SIG-M5 (cell line): ENCODE measurements at places on chromosomes 5 and 9.

GRCh38 chr5:67063055-67063454 is 133.5 kb downstream of the CD180 start:
- DNase-seq: no peak

DNA sequence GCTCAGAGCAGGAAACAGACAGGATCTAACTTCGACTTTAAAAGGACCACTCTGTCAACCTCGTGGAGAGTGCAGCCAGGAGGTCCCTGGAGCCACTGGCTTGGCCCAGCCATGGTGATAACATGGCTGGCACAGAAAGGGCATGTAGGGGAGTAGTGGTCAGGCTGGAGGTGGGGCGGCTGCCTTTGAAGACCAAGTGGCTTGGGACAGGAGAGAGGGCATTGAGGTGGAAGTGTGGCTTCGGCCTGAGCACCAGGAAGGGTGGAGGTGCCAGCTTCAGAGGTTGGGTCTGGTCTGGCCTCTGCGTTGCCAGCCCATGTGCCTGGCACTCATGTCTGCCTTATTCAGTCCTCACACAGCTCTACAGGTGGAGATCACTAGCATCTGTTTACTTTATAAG is 270.0 kb downstream of the NSG2 start:
- no peak for DNase-seq

DNA sequence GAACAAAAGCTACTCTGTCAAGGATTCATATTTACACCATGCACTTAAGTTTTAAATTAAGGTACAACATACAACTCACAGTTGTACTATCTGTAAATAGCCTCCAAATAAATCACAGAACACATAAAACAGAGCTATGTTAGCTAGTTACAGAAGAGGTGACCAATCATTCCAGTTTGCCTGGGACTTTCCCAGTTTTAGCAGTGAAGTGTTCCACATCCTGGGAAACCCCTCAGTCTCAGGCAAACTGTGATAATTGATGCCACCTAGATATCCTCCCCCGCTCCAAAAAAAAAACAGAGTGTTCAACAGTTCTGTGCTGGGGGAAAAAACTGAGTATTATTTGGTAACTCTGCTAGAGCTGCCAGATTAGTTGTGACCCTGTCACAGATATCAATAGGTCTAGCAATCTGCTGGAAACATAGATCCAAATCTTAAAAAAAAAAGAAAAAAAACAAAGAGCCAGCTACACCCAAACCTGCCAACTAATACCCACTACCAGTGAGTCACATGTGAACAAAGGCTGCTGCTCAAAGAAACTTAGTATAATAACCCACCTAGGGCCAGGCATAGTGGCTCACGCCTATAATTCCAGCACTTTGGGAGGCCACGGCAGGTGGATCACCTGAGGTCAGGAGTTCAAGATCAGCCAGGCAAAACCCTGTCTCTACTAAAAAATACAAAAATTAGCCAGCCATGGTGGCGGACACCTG is 5.7 kb downstream of the TBCA start:
- DNase-seq: no peak

DNA sequence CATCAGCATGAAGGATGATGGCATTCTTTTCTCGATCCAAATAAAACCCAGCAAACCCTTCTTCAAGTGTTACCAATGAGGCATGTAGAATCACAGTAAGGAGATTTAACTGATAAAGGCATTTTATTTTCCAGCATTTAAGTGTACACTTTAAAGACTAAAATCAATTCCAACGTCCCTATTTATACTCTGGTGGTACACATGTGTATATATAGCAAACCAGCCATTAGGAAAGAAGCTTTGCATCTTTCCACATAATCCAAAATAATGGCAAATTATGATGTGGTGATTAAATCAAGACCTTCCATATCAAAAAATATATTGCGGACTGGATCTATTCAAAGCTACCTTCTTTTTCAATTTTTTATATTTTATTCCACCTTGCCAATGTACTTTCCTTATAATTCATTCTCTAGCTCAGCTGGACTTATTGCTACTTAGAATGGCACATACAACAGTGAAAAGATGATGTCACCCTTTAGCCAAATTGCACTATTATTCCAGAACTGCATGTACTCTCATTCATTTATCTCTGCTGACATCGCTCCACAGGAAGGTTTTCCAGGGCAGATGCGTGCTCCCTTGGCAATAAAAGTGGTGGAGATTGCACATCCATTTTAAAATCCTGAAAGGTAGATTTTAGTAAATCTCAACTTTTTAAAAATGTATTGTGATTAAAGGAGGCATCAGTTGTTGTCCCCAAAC is 63.3 kb upstream of the SLC30A5 start:
- DNase-seq: no peak

DNA sequence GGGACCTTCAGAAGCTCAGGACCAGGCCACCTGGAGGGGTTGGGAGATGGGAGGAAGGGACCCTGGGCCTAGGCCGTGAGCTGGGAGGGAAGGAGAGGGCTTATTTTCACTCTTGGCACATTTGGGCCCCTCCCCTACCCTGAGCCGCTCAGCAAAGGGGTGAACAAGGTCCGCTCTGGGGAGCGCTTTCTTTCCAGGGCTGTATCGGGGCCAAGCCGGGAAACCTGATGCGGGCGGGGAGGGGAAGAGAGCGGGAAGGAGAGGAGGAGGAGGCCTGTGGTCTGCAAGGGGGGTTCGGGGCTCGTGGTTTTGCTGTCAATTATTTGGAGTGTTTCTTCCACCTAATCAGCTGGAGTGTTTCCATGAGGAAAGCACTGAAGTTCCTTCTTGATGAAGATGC is 62.7 kb upstream of the RXRA start:
- no peak for DNase-seq

DNA sequence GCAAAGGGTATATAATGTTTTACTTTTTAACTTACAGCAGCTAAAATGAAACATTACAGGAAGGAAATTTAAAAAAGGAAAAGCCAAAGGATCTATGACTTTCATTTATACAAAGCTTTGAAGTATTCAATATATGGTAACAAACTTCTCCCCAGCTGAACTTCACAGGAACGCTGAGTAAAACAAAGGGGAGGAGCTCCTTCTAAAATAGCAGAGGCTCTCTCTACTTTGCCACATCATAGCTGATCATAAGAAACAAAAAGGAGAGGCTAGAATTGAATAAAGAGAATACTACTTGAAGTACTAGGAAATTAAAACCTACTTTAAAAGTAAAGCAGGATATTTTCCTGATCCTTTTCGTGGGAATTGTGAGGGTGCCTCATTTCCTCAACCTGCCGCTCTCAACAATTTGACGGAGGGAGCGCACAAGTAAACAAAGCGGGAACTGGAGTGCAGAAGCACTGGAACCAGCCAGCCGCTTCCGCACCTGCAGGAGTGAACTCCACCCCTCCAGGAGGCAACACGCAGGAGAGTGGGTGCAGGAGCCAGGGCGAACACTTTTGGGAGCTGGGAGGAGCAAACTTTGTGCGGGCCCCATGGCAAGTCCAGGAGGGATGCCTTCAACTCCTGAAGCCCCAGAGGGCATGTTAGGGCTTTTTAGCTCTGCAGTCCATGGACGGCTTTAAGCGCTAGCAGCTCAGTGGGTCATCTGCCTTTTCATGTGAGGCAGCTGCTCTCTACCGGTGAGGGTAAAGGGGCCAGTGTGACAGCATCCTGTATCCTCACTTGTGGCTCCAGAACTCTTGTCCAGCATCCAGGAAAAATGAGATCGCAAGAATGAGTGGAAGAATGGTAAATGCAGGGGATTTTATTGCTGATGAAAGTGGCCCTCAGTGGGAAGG is 757.4 kb downstream of the PTPRD start:
- DNase-seq: no peak

GRCh38 chr5:110441035-110441434 is 285.4 kb downstream of the TMEM232 start:
- DNase-seq: no peak

DNA sequence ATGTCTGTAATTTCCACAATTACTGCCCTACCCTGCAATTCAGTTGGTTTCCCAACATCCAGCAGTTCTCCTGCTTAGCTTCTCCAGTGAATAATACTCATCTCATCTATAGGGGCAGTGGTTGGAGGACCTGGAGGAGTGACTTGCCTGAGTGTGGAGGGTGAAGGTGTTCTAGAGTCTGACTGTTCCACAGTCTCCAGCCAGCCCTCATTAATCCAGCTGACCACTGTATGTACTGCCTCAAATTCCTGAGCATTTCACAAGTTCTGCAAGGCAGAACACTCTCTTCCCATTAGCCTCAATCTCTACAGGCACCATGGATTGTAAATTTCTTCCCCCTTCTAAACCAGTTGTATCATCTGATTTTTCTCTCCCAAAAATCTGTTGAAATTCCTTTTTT is 147.4 kb upstream of the NFIL3 start:
- DNase-seq: no peak

DNA sequence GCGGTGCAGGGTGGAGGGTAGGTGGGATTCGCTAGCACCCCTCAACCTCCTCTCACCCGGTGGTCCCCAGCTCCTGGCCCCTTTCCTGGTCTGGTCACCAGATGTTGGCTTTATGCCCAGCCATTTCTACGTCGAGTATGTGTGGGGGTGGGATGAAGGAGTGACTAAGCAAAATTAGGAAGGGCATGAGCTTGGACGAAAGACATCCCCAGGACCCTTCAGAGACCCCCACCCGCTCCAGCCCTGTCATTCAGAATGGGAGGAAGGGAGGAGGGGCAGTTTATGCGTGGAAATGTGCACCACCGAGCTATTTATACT is 742 bp downstream of the BHMT2 start:
- DNase-seq: no peak
